Hypothalamus (tissue), 51 donors: ENCODE measurements at places on chromosomes 3 and 15.

- no peak for DNase-seq
These were observed 42.1 kb upstream of the CTDSPL start for GRCh38 chr3:37819591-37819990.

GRCh38 chr15:51180011-51180410 lies 85.3 kb upstream of the TNFAIP8L3 start:
- no peak for DNase-seq

- no peak for DNase-seq
These were observed 364.1 kb upstream of the CNTN4 start for GRCh38 chr3:1734494-1735122.

DNA sequence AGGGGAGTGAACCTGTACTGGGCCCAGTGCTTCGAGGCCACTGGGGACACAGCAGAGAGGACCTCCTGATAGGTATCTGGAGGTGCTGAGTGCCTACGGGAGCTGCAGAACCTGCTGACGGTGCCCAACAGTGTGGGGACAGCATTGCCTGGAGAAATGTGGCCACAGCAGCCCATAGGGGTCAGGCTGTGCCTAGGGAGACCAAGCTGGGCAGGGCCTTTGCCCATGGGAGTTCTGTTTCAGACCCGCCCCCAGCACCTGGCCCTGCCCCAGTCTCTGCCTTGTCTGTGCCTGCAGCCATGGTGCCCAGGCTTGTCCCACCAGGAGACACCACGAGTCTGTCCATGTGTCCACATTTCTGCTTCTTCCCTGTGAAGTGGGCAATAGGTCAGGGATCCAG lies 15.3 kb upstream of the RPL32 start:
- DNase-seq = no peak

GRCh38 chr15:58260725-58261267 lies 122.6 kb downstream of the AQP9 start:
- no peak for DNase-seq

DNA sequence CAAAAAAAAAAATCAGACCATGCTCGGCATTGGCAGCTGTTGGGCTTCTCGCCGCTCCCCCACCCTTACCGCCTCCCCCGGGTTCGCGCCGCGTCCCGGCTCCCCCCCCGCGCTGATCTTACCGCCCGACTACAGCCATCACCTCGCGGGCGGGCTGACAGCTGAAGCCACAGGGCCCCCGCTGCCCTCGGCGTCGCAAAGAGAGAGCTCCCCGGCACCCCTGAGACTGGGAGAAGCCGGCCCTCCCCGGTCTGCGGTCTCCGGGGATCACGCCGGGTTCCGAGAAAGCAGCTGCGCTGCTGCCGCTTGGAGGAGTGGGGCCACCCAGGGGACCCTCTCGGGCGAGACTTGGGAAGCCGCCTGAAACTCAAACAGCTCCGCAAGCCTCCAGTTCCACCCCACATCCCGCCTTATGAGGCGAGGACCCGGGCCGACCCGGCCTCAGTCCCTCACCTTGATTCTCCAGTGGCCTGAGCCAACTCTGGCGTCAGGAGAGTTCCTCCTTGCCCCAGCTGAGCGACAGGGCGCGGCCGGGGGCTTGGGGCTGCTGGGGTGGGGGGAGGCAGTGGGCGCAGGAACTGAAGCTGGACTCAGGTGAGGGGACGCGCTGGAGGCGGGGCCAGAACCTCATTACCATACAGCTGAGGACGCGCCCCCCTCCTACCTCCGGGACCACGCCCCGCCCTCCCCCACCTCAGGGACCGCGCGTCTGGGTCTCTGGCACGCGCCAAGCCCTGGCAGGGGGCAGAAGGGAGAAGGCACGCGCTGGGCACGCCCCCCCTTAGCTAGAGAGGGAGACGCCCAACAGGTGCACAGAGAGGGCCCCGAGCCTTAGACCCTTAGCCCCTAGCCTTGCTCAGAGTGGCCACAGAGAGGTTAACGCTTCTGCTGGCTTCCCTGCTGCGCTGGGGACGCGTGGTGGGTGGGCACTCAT lies 1.0 kb upstream of the DLL4 start:
- no peak for DNase-seq

- no peak for DNase-seq
These were observed 16.5 kb downstream of the LMCD1 start for GRCh38 chr3:8518138-8518537.

DNA sequence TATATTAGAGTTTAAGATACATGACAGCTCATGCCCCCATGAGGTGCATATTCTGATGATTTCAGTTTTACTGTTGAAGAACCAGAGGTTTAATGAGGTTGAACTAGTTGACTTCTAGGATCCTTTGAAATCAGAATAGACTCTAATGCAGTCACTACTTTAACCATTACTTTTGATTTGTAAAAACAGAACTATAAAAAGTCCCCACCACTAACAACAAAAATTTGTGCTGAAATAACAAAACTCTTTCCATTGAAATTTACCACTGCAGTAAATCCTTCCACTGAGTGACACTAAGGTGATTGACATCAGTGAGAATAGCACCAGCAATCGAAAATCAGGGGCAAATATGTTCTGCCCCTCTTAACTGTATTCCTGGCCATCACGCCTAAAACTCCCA lies 214.1 kb downstream of the SHQ1 start:
- DNase-seq = no peak

DNA sequence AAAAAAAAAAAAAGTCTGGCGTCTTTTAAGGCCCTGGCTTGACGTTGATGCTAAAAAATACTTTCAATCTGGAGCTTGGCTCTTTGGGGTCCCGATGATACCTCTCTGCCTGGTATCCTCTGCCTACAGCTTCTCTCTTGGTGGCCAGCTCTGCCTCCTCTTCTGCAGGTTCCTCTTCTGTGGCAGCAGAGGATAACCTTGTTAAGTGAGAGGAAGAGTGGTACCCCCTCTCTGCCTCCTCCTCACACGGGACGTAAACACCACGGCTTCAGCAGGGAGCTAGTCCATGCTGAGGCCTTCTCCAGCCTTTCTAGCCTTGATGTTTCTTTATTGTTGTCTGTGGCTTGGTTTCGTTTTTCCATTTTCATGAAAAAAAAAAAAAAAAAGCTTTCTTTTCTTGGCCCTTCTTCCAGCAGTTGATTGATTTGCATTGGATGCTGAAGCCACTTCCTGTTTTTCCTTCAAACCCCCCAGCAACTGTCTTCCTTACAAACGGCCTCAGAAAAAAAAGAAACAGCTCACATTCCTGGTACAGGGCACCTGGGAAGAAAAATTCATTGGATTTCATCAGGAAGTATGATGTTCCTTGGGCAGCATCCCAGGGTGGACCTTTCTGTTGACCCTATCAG lies 59.7 kb downstream of the RORA start:
- DNase-seq = no peak

DNA sequence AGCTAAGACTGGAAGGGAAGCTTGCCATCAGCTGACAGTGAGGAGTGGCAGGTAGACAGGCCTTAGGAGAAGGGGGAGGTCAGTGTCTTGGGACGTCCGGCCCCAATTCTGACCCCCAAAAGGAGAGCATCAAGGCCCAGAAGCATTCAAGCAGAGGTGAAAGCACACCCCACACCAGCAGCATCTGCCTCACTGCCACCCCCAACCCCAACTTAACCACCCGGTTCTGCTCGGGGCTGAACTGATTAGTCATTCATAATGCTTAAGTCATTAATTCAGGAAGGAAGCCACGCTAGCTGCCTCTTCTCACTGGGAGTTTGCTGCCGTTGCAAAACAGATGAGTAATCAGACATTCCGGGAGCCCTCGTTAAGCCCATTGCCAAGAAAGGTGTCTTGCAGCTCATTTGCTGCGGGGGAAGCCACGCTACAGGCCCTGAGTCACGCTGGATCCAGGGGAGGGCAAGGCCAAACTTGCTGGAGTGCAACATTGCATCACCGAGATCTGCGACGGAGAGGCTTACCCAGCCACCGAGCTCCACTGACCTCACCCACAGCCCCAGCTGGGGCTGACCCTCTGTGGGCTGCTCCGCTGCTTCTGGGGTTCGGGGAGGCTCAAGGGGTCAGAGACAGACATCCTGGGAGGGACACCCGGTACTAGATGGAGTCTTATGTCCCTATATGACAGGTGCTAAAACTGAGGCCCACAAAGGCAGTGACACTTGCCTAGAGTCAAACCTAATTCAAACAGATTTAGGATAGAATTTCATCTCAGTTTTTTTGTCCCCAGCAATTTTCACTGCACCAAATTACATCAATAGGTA lies 46.4 kb upstream of the HES1 start:
- DNase-seq = no peak

- DNase-seq = no peak
These were observed 801 bp downstream of the ARHGAP31 start for GRCh38 chr3:119294696-119295671.

- peak; percentile 78 for DNase-seq
These were observed 45.3 kb downstream of the CAPN3 start for GRCh38 chr15:42404461-42405235.

- no peak for DNase-seq
These were observed 3.3 kb downstream of the PAK6 start for GRCh38 chr15:40242213-40242599.

DNA sequence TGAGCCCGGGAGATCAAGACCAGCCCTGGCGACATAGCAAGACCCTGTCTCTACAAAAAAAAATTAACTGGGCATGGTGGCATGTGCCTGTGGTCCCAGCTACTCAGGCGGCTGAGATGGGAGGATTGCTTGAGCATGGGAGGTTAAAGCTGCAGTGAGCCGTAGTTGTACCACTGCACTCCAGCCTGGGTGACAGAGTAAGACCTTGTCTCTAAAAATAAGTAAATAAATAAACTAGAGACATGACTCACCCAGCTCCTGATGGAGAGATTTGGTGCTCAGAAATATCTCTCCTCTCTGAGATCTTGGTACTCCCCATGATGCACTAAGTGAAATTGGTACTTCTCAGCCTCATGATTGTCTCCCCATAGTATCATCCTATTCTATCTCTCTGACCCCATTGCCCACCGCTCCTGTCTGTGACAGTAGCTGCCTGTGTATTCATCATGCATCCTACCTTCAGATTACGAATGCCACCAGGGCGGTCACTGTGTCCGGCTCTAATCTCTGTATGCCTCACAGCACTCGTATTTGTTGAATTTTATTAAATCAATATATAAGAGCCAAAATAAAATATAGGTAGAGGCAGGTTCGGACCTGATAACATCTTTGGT lies 50.9 kb downstream of the ABHD2 start:
- no peak for DNase-seq

- DNase-seq = no peak
These were observed 31.6 kb upstream of the STAG1 start for GRCh38 chr3:136783708-136784191.

- DNase-seq = no peak
These were observed 729.6 kb downstream of the NLGN1 start for GRCh38 chr3:174126990-174127758.

- no peak for DNase-seq
These were observed 3.9 kb downstream of the AEN start for GRCh38 chr15:88624971-88625490.

GRCh38 chr15:42444415-42445063 lies 46.4 kb downstream of the ZNF106 start:
- DNase-seq = no peak

GRCh38 chr3:73719413-73719851 lies 94.7 kb upstream of the PDZRN3 start:
- DNase-seq = no peak

- peak; percentile 81 for DNase-seq
These were observed at the start of gene USP13 for GRCh38 chr3:179652447-179653095. Gene USP13 (plus strand): TSS chr3:179653040. CDS start chr3:179653226, 186 bp downstream.

- DNase-seq = no peak
These were observed 17.3 kb upstream of the GBE1 start for GRCh38 chr3:81778678-81779182.

DNA sequence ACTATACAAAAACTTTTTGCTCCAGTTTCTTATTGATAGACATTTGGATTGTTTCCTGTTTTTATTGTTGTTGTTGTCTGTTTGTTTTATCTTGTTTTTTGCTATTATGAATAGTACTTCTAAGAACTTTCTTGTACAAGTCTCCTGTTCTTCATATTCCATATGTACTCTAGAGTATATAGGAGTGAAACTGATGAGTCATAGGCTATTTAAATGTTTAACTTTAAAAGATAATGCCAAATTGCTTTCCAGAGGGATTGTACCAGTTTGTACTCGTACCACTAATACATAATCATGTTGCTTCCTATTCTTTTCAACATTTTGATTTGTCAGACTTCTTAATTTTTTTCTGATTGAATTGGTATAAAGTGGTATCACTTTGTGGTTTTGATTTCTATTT lies 19.6 kb downstream of the LRRC49 start:
- DNase-seq = no peak

DNA sequence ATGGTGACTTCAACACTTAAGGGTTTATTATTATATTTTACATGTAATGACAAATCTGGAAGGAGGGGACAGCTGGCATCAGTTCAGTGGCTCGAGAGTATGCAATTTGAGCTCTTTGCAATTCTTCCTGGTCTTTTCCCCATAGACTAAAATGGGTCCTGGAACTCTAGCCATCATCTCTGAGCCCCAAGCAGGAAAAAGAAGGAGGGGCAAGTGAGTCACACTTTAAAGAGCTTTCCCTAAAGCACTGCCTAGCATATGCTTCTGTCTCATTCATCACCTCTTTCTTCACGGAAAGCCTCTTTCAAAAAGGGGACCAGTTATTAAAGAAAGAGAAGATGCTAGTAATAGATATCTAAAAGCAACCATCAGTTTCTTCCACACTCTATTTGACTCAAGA lies 466.3 kb downstream of the ZIC1 start:
- no peak for DNase-seq

- DNase-seq = no peak
These were observed 440.0 kb upstream of the PROK2 start for GRCh38 chr3:72224804-72225509.

DNA sequence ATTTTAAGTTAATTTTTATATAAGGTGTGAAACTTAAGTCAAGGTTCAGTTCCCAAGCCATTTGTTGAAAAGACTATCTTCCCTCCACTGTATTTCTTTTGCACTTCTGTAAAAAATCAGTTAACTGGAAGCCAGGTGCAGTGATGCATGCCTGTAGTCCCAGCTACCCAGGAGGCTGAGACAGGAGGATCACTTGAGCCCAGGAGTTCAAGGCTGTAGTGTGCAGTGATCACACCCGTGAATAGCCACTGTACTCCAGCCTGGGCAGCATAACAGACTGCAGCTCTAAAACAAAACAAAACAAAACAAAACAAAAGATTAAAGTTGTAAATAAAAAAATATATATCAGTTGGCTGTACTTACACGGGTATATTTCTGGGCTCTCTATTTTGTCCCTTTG lies 33.1 kb upstream of the SEC22A start:
- DNase-seq = no peak

GRCh38 chr15:81289910-81290309 lies 34.0 kb downstream of the STARD5 start:
- no peak for DNase-seq

- DNase-seq = no peak
These were observed 11.3 kb downstream of the CGNL1 start for GRCh38 chr15:57387564-57388076.

DNA sequence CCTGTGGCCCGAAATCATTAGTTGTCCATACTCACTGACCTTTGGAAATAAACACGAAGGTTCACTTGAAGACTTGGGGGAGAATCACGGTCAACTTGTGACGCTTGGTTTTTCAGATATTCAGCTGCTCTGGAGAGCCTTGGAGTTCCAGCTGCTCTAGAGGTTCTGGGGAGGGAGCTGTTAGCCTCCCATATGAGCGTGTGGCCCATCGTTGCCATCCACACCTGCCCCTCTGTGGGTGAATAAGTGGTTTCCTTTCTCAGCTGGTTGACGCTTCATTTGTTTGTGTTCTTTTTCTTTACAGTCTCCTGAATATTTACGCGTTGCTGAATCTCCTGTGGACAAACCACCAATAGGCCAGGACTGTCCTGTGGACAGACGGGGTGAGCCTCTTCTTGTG lies 35.6 kb downstream of the APBA2 start:
- DNase-seq = no peak
